SW 1271 (cell line): ENCODE measurements at places on chromosomes 5 and 9.

- DNase-seq: no peak
Observed at GRCh38 chr5:139514486-139514856, 31.9 kb upstream of the STING1 start.

- DNase-seq: no peak
Observed at GRCh38 chr9:123536455-123536868, 180.5 kb downstream of the CRB2 start.

- no peak for DNase-seq
Observed at GRCh38 chr9:134655101-134655500, 13.5 kb downstream of the COL5A1 start.

- DNase-seq: peak; percentile 33
Observed at GRCh38 chr5:135834639-135835529, at the start of gene SLC25A48. TSS of gene SLC25A48 (plus strand) at chr5:135834663. CDS start at chr5:135834848, 185 bp downstream.

DNA sequence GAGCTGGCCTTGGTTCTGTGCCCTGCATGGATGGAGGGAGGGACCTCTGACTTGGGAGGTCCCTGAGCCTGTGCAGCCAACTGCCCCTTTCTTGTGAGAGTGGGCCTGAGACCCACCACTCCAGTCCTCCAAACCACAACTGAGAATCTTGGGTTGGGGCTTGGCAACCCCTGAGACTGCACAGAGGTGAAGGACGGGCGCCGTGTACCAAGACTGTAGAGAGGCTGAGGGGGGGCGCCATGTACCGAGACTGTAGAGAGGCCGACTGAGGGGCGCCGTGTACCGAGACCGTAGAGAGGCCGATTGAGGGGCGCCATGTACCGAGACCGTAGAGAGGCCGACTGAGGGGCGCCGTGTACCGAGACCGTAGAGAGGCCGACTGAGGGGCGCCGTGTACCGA is 59.3 kb upstream of the CACNA1B start:
- no peak for DNase-seq
